ENCODE measurements at places on chromosomes 12 and 14.

DNA sequence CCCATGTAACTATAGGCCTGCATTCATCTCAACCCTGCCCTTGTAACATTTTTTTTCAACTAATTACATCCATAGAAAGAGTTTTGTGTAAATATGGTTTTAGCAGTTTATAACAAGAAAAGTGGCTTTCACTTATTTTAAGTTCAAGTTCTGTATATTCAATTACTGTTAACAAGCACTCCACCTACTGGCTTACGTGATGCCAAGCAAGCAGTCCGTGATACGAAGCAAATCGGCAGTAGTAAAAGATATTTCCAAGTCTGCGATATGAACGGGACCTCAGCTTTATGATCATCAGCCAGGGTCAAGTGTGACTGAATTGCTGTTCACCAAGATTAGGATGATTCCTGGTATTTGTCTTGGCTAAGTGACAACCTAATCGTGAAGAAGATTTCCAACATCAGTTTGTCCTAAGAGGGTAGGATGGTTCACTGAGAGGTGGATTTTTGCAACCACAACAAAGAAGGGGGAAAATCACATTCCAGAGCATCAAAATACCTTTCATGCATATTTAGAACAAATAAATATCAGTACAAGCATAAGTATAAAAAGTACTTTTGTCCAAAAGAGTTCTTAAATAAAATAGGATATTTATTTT is 456.2 kb downstream of the FOXG1 start:
- DNase-seq = no peak

- no peak for DNase-seq
Measured at GRCh38 chr12:73902260-73902659, 635.4 kb upstream of the ATXN7L3B start.

DNA sequence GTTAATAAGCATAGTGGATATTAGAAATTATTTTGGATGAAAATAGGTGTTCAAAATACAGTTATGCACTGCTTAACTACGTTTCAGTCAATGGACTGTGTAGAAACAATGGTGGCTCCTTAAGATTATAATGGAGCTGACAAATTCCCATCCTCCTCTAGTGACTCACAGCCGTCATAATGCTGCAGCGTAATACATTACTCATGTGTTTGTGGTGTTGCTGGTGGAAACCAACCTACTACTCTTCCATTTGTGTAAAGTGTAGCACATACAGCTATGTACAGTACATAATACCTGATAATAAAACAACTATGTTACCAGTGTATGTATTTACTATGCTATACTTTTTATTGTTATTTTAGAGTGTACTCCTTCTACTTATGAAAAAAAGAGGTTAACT is 111.2 kb upstream of the TMCC3 start:
- no peak for DNase-seq

DNA sequence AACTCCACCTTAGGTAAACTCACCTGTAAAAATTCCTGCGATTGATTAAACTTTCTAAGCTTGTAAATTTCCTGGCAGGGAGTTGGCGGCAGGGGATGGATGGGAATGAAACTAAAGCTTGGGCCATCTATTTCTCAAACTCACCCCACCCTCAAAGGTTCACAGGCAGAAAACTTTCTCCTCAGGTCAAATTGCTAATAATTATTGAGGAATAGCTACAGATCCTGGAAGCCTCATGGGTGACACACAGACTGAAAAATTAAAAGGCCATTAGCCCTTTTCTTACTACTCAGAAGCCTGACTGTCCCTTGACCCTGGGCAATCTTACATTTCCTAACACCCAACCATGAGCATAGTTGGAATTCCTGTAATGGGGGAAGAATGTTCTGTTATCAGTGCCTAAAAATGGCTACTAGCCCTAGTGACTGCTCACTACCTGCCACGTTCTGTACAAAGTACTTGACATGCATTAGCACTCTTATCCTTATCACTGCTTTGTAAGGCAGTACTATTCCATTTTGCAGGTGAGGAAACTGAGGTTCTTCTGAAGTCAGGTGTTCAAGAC is 12.4 kb upstream of the SYNDIG1L start:
- no peak for DNase-seq

GRCh38 chr12:31390991-31391390 is 65.0 kb upstream of the SINHCAF start:
- no peak for DNase-seq

DNA sequence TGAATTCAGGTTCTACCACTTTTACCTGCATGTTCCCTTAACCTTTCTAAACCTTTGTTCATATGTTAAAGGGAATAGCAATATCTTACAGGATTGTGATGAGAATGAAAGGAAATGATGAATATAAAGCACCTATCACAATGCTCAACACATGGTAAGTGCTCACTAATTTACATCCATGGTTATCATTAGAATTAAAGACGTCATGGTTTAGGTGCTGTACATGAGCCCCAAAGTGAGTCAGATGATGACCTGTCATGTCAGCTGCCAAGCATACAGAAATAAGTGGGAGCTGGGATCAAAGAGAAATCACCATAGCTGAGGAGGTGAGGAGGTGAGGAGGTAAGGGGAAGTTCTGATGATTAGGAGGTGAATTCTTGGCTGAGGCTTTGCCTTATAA is 135.9 kb upstream of the ATP2B1 start:
- no peak for DNase-seq

DNA sequence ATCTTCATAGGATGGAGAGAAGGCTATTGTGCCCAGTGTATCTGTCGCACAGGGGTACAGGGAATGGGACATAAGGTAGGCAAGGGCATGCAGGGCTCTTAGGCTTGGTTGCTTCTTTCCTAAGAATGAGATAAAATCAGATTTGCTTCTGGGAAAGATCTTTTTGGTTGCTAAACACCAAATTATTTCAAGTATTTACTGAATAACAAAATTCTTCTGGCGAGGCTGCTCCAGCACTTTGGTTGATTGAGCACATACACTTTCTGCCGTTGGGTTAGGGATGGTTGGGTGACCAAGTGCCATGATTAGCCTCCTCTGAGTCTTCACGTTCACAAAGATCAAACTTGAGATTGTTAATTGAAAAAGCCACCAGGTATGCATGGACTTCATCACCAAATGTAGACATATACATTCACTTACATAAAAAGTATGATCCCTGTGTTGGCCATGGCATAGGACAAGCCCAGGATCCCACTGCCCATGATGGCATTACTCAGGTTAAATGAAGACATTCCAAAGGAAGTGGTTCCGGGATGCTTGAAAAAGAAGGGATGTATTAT is 38.2 kb downstream of the SLC38A4 start:
- no peak for DNase-seq

DNA sequence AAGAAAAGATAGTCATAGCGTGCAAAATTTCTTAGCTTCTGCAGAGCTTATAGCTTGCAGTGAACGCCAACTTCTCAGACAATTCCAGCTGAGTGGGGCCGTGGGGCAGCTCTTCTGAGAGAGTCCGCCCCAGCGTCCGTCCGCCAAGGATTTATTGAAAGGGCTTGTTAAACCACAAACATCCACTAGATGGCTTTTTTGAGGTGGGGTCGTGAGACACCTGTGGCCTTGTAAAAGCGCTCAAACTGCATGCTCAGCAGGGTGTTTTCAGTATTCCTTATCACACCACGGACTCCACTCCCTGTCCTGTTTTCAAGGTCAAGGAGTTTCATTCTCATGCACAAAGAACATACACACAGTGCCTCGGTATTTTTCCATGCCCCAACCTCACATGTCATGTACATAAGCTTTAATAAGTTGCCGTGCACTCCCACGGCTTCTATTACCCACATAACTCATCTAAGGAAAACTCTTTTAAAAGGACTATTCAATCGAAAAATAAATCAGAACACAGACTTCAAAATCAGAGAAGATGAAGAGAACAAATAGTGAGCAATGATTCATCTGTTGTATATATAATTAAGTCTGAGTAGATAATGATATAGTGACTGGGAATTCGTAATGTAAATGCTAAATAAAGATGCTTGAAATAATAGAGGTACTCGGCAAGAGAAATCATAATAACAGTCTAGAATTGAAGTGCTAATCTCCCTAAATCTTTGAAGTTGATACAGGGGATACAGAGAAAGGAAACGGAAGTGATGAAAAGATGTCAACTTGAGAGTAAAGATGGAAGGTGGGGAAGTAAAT is 46.7 kb downstream of the WBP11 start:
- no peak for DNase-seq
